ENCODE measurements at places on chromosomes 13 and 19.

- DNase-seq = no peak
Observed at GRCh38 chr19:30307191-30307974, 64.8 kb upstream of the ZNF536 start.

GRCh38 chr19:4303819-4304537, 420 bp upstream of the FSD1 start:
- no peak for DNase-seq

GRCh38 chr13:51255556-51255955, 33.4 kb downstream of the FAM124A start:
- DNase-seq = no peak

GRCh38 chr13:69683921-69684686, 423.5 kb upstream of the ATXN8OS start:
- DNase-seq = no peak

- no peak for DNase-seq
Observed at GRCh38 chr13:43569658-43570057, 217.1 kb downstream of the ENOX1 start.

DNA sequence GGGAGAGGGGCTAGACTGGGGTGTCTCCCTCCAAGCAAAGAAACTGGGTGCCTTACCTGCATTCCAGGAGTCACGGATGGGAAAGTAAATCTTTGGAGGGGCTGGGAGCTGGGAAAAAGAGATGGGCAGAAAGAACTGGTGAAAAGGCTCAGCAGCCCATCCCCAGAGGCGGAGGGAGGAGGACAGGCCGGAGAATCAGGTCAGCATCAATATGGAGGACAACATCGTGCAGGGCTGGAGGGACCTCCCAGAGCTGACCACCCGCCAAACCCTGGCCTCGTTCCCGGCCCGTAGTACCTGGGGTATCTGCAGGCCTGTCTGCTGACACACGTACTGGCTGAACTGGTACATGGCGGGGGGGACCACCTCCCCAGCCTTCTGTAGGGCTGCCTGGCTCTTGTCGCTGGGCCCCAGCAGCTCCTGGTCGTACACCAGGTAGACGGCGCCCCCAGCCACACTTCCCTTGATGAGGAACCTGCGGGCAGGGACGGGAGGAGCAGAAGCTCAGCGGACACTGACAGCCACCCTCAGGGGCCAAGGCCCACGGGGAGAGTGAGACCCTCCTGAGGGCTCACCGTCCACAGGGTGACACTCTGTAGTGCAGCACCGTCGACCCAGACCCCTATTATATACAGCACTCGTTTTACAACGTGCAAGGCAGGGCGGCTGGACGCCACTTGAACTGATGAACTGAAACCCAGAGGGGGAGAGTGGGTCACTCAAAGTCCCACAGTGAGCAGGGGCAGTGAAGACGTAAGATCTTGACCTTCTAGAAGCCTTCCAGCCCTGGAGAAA, 830 bp downstream of the MICOS13 start:
- no peak for DNase-seq

DNA sequence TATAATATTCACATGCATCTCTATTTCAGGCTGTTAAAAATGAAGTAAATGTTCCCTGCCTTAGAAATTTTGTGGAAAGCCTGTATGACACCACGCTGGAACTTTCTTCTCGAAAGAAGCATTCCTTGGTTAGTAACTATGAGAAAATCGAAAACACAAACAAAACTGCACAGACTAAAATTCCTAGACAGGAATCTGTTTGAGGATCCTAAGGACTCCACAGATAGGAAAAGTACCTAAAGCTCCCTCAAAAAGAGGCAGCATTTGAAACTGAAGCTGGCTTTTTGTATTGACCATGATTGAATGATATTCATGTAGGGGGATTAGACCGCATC, 103.4 kb downstream of the FRY start:
- DNase-seq = no peak

Data from fibroblast of skin of left biceps (primary cell).